EH (cell line): ENCODE measurements at places on chromosomes 7 and 10.
A peak's percentile ranks its signal among the peaks of the same experiment; 100 is the strongest.

DNA sequence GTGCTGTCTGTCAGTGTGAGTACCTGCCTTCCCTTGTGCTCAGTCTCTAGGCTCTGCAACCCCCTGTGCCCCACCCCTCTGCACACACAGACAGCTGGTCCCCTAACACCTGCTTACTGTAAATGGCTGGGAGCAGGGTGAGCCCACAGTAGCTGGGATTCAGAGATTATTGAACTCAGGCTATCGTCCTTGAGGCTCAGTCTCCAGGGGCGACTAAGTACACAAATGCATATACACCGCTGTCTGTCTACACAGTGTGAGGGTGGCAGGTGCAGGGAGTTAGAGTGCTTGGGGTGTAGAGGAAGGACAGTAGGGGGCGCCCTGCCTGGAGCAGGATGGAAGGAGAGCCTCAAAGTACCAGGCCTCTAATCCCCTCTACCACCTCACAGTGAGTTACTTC is 12.9 kb downstream of the UPP1 start:
- no peak for DNase-seq

GRCh38 chr10:122492999-122493481 is 31.7 kb downstream of the HTRA1 start:
- DNase-seq: peak; percentile 22

DNA sequence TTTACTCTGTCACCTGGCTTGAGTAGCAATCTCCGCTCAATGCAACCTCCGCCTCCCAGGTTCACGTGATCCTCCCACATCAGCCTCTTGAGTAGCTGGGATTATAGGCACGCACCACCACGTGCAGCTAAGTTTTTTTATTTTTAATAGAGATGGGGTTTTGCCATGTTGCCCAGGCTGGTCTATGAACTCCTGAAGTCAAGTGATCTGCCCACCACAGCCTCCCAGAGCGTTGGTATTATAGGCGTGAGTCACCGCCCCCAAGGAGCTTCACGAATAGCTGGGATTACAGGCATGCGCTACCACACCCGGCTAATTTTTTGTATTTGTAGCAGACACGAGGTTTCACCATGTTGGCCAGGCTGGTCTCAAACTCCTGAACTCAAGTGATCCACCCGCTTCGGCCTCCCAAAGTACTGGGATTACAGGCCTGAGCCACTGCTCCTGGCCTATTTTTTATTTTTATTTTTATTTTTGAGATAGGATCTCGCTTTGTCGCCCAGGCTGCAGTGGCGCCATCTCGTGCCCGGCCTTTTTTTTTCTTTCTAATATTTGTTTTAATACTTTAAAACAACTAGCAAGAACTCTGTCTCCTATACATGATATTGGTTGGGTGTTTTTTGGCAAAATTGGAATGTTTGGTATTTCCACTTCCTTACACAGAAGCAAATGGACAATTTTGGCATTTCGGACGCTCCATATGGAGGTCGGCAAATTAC is 1.1 kb downstream of the EFCAB10 start:
- peak; percentile 36 for DNase-seq

DNA sequence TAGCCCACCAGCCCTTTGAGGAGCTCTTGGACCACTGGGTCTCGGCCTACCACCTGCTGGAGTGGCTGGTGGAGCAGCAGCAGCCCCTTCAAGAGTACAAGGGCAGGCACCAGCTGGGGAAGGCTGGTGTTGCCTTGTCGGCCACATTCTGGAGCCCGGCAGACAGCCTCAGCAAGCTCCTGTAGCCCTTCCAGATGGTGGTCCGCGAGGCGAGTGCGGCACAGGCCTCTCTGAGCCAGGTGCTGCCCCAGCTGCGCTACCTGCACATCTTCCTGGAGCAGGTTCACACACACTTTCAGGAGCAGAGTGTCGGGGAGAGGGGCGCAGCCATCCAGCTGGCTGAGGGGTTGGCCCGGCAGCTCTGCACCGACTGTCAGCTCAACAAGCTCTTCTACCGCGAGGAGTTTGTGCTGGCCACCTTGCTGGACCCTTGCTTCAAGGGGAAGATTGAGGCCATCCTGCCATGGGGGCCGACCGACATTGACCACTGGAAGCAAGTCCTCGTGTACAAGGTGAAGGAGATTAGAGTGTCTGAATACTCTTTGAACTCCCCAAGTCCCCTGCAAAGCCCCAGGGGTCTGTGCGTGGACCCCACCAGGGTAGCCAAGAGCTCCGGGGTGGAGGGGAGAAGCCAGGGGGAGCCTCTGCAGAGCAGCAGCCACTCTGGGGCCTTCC is 7.0 kb upstream of the ACTR3C start:
- DNase-seq: no peak

GRCh38 chr10:127398971-127399365 is 150.1 kb upstream of the NPS start:
- no peak for DNase-seq

DNA sequence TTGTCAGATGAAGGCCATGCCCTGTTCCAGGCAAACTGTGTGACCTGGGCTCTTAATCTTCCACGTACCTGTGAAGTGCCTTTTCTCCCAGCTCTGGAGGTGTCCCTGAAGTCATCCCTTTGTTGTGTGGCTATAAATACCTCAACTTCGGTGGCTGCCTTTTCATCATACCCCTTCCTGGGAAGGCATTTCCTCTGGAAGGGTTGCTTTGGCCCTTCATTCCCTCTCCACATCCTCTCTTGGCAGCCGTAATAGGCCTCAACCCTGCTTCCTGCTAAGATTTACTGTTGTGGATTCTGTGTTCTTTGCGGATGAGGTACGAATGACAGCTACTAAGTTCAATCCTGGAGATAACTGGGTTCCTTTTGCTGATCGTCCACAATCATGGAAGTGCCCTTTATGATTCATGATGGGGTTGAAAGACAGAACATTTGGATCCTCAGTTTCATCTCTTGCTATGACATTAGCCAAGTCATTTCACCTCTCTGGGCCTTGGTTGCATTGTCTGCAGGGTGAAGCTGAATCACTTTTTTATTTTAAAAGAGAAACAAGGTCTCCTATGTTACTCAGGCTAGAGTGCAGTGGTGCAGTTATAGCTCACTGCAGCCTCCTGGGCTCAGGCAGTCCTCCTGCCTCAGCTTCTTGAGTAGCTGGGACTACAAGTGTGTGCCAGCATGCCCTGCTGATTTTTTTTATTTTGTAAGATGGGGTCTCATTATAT is 23.6 kb downstream of the FKBP6 start:
- DNase-seq: peak; percentile 4
